ENCODE measurements at places on chromosomes 5 and 9.

DNA sequence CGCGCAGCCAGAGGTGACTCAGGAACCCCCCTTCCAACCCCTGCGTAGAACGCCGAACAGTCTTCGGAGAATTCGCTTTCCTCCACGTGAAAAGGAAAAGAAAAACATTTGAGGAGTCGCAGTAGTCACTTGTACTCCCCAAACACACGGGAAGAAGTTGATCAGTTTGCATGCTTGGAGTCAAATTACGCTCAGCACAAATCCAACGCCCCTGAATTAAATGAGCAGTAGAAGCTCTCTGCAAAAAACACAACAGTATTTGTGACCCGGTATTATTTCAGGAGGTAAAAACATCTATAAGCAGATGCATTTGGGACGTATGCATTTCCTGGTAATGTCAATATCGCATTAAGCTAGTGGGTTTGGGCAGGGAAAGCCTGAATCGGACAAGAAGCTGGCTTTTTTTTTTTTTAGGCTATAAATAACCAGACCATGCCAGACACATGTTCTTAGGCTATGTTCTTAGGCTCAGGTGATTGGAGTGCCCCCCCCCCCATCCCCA is 854 bp upstream of the ARL15 start:
- DNase-seq, result no peak

DNA sequence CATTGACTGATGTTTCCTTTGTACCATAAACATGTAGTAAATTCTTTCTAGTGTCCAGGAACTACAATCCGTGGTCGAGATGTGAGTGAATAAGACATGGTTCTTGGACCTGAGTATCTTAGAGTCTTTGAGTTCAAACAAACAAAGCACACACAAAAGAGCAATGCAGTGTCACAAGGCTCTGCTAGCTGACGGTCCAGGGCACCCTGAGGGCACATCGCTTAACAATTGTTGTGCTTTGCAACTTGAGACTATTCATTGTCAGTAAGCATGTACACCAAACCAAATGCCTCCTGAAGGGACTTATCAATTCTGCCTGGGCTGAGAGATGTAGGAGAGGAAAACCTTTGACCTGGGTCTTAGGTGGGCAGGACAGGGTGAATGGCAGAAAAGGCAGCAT is 84.8 kb downstream of the CAMK4 start:
- no peak for DNase-seq

DNA sequence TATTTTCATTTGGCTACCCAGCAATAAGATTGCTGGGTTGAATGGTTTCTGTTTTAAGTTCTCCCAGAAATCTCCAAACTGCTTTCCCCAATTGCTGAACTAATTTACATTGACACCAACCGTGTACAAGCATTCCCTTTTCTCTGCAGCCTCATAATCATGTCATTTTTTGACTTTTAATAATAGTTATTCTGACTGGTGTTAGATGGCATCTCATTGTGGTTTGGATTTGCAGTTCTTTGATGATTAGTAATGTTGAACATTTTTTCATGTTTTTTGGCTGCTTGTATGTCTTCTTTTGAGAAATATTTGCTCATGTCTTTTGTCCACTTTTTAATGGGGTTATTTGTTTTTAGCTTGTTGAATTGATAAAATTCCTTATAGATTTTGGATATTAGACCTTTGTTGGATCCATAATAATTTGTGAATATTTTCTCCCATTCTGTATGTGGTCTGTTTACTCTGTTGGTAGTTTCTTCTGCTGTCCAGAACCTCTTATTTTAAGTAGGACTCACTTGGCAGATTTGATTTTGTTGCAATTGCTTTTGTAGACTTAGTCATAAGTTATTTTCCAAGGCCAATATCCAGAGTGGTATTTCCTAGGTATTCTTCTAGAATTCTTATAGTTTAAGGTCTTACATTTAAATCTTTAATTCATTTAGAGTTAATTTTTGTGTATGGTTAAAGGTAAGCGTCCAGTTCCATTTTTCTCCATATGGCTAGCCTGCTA is 793.7 kb downstream of the BRINP1 start:
- DNase-seq, result no peak

- no peak for DNase-seq
These were observed 2.1 kb downstream of the MAP3K1 start for GRCh38 chr5:56817263-56818014.

- DNase-seq, result no peak
These were observed 8.4 kb downstream of the DCANP1 start for GRCh38 chr5:135438636-135439221.

DNA sequence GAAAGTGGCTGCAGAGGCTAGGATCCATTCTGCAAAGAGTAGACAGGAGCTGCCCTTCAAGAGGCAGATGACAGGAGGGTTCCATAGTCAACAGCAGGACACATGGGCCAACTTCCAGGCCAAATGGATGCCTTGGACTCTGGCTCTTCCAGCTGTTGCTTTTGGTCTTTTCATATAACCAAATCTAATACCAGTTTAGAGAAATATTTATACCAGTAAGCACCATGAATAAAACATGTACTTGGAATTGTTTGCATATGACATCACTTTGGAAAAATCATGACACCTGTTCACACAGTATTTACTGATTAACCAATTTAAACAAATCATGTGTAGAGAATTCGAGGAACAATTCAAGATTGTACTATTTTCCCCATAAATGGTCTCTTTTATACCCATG is 481.3 kb downstream of the DMRT2 start:
- DNase-seq, result no peak

GRCh38 chr9:98201102-98201501 is 8.7 kb upstream of the CORO2A start:
- DNase-seq, result no peak

DNA sequence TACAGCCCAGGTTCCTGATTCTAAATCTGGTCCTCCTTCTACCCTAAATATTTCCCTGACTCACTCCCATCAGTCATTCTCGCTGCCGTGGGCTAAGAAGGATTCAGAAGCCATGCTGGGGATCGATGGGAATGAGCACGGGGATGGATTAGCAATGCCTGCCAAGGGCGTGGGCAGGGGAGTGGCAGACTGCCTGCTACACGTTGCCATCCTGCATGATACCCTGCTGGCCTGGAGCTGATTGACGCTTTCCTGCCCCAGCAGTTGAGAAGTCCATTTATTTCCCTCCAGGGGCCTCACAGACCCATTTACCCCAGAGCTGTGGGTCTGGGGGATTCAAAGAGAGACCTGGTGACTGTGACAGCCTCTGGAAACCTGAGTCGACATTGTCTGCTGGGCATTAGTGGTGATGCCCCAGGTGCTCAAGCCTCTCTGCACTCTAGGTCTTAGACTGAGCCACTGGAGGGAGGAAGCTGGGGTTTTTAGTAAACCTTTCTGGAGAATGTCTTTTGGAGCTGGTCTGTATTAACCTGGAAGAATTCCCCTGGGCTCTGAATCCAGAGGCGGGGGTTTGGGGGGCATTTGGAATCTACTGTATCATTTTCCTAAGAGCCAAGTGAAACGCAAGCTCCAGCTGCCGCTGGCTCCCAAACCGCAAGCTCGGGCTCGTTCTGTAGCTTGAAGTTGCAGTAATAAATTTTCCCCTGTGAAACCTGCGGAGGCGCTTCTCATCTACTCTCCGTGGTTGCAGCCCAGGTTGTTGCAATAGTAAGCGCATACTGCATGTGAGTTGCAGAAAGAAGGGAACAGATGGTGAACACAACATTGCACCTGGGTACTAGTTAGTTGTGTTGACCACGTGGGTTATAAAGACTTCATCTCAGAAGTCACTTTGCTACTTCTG is 76.3 kb upstream of the RAPGEF1 start:
- no peak for DNase-seq

- no peak for DNase-seq
These were observed 473.4 kb downstream of the NTRK2 start for GRCh38 chr9:85142968-85143367.

All from activated CD8-positive, alpha-beta memory T cell treated with anti-CD3 and anti-CD28 coated beads for 48 hours (primary cell).